Stimulated activated CD4-positive, alpha-beta T cell treated with anti-CD3 and anti-CD28 coated beads, TNF-alpha, amount 100 ng/mL, for 48 hours (primary cell): ENCODE measurements at places on chromosomes 2 and 18.

- no peak for DNase-seq
Measured at GRCh38 chr2:65999796-66000195, 435.1 kb upstream of the MEIS1 start.

DNA sequence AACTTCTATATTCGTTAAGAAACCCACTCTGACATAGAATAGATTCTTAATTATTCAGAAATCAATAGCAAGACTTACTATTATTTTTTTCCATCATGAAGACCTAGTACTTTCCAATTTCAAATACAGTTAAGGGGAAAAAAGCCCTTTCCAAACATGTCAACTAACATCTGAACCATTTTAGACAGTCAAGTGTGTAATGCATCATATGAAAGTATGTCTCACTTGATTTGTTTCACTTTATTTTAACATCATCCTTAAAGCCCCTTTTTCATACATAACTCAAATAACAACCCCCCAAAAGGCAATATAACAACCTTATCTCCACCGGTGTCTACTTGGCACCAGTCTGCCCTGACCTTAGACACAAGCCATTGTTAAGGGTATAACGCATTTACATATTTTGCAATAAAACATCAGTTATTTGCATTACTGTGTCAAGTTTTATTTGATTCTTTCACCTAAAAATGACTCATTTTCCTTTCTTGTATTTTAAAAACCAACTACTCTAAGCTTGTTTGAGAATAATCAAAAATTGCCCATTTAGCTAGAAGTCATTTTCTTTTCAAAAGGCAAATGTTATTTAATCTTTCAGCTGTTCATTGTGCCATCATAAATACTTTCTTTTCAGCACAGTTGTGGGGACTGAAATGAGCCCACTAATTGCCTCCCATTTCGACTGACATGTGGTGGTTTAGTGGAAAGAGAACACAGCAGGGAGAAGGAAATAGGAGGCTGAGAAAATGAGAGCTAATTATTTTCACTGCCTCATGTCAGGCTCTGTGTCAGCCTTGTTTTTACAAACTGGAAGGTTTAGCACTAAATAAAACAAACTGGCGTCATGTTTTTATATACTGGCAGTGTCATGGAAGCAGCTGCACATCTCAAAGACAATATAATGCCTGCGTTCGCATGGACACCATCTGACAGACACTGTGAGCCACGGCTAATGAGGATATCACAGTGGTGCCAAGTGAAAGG is 104.7 kb upstream of the CDCA7 start:
- no peak for DNase-seq

DNA sequence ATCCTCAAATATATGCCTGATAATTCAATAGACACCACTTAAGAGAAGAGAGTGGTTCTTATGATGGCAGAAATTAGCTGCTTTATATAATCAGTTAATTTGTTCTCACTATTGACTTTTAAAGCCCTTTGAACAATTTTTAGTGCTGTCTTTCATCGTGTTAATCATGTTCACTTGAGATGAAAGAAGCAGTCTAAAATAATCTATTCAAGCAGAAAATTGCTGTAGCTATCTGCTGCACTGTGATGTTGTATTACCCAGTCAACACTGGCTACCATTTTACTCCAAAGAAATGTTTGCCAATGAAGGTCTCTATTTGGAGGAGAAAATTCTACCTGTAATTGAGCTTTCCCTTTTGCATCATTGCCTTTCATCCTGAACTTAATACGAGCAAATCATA is 459.8 kb upstream of the FSIP2 start:
- DNase-seq: no peak

- no peak for DNase-seq
Measured at GRCh38 chr2:138610201-138610953, 108.8 kb downstream of the SPOPL start.

DNA sequence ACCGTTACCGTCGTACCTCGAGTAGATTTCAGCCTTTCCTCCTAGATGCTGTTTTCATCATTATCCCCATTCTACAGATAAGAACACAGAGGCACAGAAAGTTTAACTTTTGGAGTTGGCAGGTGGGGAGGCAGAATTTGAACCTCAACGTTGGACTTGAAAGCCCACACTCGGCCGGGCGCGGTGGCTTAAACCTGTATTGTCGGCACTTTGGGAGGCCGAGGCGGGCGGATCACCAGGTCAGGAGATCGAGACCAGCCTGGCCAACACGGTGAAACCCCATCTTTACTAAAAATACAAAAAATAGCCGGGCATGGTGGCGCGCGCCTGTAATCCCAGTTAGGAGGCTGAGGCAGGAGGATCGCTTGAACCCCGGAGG is 11.5 kb downstream of the CATIP start:
- no peak for DNase-seq

- no peak for DNase-seq
Measured at GRCh38 chr2:219000569-219000960, 7.3 kb upstream of the CRYBA2 start.

DNA sequence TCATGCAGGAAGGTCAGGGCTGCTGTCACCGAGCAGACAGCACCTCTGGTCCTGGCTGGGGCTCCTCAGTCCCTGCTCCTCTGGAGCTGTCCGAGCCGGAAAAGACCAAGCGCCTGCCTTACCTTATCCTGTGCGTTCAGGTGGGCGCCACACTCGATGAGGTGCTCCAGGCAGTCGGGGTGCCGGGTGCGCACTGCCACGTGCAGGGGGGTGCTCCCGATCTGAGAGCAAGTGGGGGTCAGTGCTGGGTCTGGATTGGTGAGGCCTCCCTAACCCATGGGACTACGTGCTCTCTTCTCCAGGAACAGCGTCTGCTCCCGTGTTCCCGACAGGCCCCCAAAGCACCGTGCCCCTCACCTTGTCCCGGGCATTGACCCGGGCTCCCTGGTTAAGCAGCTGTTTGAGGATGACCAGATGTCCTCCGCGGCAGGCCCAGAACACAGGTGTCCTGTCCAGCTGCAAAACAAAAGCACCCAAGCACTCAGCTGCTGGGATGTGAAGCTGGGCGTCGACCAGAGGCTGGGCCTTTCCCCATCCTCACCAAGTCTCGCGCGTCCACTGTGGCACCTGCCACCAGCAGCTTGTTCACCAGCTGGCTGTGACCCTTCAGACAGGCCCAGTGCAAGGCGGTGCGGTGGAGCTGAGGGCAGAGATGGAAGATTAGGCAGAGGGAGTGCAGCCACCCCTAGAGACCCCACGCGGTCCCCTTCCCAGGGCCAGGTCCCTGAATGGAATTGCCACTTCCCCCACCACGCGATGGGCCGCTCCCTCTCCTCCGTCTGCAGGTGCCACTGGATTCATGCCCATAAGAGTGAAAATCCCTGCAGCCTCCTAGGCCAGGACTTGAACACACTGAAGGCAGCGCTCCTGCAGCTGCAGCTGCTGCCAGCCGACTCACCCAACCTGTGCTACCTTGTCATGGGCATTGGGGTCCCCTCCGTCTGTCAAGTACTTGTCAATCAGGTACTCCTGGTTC is 3.7 kb downstream of the ANKRD23 start:
- DNase-seq: no peak
